CD14-positive monocyte (primary cell): ENCODE measurements at places on chromosomes 3 and 15. TPM values are rescaled to one million over a fixed set of nuclear protein-coding genes. Genes with fewer than 3 reads are reported as not detected.

Gene LTF
- polyA plus RNA-seq, result not detected in 2 replicates

Gene ISLR2
- polyA plus RNA-seq, result not detected in 2 replicates

Gene KCNAB1
- 0.14 TPM for polyA plus RNA-seq

Gene ALS2CL
- 5.7 and 7.0 TPM in 2 replicates for polyA plus RNA-seq

Gene GATM
- polyA plus RNA-seq, result 1.5 TPM

Gene IL20RB
- polyA plus RNA-seq, result not detected

Gene WDR73
- 14.3 and 19.9 TPM in 2 replicates for polyA plus RNA-seq

Gene MAGEF1
- polyA plus RNA-seq, result 14.8 TPM

Gene TUSC7
- not detected for polyA plus RNA-seq

Gene ONECUT1
- polyA plus RNA-seq, result not detected

Gene CADM2
- not detected for polyA plus RNA-seq

Gene HHLA2
- not detected for polyA plus RNA-seq

Gene PLSCR5
- polyA plus RNA-seq, result not detected

Gene A4GNT
- not detected for polyA plus RNA-seq

Gene MYRIP
- polyA plus RNA-seq, result not detected

Gene CD276
- 0.64 TPM for polyA plus RNA-seq

Gene SAXO2
- not detected for polyA plus RNA-seq

Gene LSAMP
- not detected in 2 replicates for polyA plus RNA-seq

Gene PLA2G4E
- polyA plus RNA-seq, result not detected in 2 replicates

Gene GP9
- 2.7 TPM for polyA plus RNA-seq

Gene RTP4
- 6.6 TPM for polyA plus RNA-seq

Gene GHSR
- not detected in 2 replicates for polyA plus RNA-seq

Gene ZNF106
- polyA plus RNA-seq, result 69.2 TPM

Gene MITF
- polyA plus RNA-seq, result 12.1 TPM

Gene TNFAIP8L3
- polyA plus RNA-seq, result not detected in 2 replicates

Gene PGBD4
- 0.58 TPM for polyA plus RNA-seq

Gene SLC9C1
- not detected for polyA plus RNA-seq

Gene PPP4R2
- 18.7 TPM for polyA plus RNA-seq

Gene COL7A1
- polyA plus RNA-seq, result not detected

Gene CFAP100
- not detected in 2 replicates for polyA plus RNA-seq

Gene TGM5
- polyA plus RNA-seq, result not detected

Gene FOXB1
- not detected for polyA plus RNA-seq

Gene ISL2
- 0.40 TPM for polyA plus RNA-seq

Gene KNG1
- not detected for polyA plus RNA-seq

Gene ZSCAN29
- 4.7 and 7.4 TPM in 2 replicates for polyA plus RNA-seq

Gene CAND2
- polyA plus RNA-seq, result not detected

Gene ALPK3
- not detected for polyA plus RNA-seq

Gene HACD3
- polyA plus RNA-seq, result 10.8 TPM

Gene LYZL4
- not detected for polyA plus RNA-seq

Gene SLC28A1
- not detected for polyA plus RNA-seq

Gene PLCL2
- 11.3 and 18.8 TPM in 2 replicates for polyA plus RNA-seq

Gene PDE8A
- 4.9 TPM for polyA plus RNA-seq

Gene CHRM5
- polyA plus RNA-seq, result not detected

Gene INTS14
- polyA plus RNA-seq, result 12.0 TPM

Gene P2RY12
- polyA plus RNA-seq, result 3.0 TPM

Gene POPDC2
- 0.58 TPM for polyA plus RNA-seq

Gene PLXND1
- 9.9 TPM for polyA plus RNA-seq

Gene MORC1
- not detected in 2 replicates for polyA plus RNA-seq

Gene ZCWPW2
- 0.35 TPM for polyA plus RNA-seq

Gene IQCF5
- polyA plus RNA-seq, result not detected in 2 replicates

Gene ARNT2
- polyA plus RNA-seq, result not detected in 2 replicates

Gene RNF7
- polyA plus RNA-seq, result 76.3 and 92.2 TPM in 2 replicates

Gene SPATA12
- 0.04 and 0.07 TPM in 2 replicates for polyA plus RNA-seq

Gene DNASE1L3
- 0.06 and 0.19 TPM in 2 replicates for polyA plus RNA-seq

Gene GRK7
- polyA plus RNA-seq, result 0.07 TPM

Gene ROPN1
- polyA plus RNA-seq, result not detected

Gene FBXL2
- polyA plus RNA-seq, result not detected

Gene CPLX3
- not detected for polyA plus RNA-seq

Gene CHDH
- not detected in 2 replicates for polyA plus RNA-seq

Gene NR2E3
- not detected for polyA plus RNA-seq
